Coronary artery (tissue), 2 donors: ENCODE measurements at places on chromosomes 6 and 20.

DNA sequence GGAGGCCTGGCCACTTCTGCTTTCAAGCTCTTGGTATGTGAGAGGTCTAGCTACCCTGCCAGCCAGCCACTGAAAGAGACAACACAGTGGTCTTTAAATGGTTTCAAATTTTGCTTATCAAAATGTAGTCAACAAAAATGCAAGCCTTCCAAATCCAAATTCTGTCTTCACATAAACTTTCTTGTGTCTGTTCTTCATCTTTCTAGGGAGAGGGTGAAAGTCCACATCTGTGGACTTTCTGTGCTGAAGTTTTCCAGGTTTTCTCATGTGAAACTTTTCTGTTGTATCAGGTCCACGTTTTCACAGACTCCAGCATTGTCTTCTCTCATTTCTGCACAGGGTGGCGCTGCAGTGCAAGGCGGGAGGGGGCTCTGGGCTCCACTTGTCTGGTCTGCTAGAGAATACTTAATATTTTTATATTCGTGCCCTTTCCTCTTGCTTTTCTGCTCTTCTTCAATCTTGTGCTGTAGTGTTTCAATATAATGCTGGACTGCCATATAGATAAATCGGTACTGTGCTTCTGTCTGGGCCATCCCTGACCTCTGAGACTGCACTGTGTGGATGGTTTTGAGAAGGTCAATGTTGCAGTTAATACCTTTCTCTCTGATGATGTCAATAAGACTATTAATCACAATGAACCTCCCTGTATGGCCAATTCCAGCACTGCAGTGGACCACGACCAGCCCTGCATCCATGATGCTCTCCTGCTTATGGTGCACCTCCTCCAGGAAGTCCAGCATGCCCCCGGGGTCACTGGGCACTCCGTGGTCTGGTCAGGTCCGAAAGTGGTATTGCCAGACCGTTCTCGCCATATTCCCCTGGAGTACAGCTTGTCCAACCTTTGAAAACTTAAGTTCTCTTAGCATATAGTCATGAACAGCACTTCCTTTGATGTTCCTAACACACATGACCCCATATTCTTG is 161.6 kb upstream of the TNFAIP3 start:
- DNase-seq, result no peak

GRCh38 chr6:119181046-119181445 is 102.6 kb upstream of the FAM184A start:
- DNase-seq, result no peak

DNA sequence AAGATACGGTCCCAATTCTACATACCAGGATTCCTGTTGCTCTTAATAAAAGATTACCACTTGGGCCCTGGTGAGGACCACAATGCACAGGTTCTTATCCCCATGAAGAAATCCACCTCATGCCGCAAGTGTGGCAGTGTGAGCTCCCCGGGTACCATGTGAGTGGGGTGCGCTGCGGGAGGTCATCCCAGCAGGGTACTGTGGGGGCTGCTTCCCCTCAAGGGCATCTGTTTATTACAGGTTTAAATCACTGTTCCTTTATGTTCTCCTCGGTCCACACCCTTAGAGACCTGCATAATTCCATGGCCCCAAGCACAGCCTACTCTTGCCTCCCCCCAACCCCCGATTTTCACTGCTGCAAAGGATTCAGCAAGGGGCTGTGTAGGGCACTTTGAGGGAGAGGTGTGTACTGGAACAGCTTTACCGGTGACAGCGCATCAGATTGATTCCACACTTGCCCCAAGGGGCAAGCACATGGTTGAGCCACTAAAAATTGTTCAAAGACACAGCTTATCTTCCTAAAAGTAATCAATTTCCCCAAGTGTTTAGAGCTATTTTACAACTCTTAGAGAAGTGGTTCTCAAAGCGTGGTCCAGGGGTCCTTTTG is 6.2 kb downstream of the DIDO1 start:
- DNase-seq, result no peak

- DNase-seq, result no peak
These were observed 38.0 kb downstream of the HMGCLL1 start for GRCh38 chr6:55541024-55541423.

DNA sequence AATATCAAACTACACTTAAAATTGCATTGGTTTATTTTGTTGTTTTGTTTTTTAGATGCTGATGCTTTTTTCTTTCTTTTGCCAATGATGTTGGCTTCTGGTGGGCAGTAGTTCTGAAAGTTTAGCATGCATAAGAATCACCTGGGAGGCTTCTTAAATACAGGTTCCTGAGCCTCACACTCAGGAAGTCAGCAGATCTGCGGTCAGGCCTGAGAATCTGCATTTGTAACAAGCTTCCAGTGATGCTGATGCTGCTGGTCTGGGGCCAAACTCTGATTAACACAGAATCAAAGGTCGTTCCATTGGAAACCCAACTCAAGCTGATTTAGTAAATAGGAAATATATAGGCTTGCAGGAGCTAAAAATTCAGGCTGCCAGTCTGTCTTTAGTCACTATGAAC is 412.9 kb upstream of the SPTLC3 start:
- DNase-seq, result no peak
